ENCODE measurements at places on chromosomes 4 and X.

DNA sequence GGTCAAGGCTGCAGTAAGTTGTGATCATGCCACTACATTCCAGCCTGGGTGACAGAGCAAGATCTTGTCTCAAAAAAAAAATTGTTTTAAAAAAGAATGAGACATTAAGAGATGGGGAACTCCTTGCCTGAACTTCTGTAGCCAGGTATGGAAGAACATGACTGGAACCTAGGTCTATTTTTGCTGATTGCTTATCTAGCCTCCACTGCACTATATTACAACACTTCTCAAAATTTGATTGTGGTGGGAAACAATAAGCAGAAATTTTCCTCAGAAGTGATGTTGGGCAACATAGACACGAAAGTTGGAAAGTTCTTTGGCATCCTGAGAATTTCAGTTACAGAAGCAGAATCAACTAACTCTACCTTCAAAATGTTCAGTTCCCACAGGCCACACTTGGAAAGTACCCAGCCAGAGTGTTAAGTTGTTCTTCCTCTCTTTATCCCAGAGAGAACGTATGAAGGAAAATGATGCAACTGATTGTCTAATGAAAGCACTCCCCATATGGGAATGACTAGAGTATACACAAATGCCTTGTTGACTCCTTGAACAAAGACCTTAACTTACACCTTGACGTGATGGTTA lies 50.0 kb downstream of the LUZP4 start:
- DNase-seq = no peak

GRCh38 chrX:149469406-149469805 lies 35.7 kb downstream of the IDS start:
- DNase-seq = no peak

DNA sequence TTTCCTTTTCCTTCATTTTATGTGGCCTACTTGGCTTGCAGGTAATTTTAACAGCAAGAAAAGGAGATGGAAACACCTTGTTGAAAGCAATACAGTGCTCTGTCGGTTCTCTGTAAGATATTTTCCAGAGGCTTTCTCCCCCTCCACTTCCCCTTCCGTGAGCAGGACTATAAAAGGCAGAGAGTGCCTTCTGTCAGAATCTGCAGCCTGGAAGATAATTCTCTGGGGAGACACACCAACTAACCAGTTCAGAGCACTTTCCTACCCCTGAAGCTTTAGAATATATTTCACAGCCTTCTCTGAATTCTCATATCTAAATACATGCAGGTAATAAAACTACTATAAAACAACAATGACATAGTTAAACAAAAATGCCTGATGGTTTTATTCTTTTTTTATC lies 141.1 kb downstream of the IDS start:
- no peak for DNase-seq

DNA sequence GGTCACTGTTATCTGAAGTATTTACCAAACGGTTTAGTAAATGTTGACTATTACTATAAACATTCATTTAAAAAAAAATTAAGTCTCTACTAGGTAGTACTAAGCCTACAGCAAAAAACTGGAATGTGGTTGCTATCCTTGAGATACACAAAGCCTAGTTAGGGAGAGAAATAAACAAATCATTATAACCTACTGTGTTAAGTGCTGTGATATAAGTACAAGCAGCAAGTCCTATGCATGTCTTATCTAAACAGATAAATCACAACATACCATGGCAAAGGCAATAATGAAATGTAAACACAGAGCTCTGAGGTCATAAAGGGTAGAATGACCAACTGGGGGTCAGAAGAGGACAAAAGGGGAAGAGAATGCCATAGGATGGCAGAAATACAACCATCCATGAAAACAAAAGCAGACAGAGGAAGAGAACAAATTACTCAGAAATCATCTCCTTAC lies 92.2 kb downstream of the RNF150 start:
- no peak for DNase-seq

- no peak for DNase-seq
Measured at GRCh38 chr4:39609454-39609931, 29.2 kb downstream of the SMIM14 start.

- peak; percentile 32 for DNase-seq
Measured at GRCh38 chr4:77994194-77994721, 62.9 kb upstream of the FRAS1 start.

- no peak for DNase-seq
Measured at GRCh38 chr4:3473181-3473950, 10.3 kb downstream of the DOK7 start.

DNA sequence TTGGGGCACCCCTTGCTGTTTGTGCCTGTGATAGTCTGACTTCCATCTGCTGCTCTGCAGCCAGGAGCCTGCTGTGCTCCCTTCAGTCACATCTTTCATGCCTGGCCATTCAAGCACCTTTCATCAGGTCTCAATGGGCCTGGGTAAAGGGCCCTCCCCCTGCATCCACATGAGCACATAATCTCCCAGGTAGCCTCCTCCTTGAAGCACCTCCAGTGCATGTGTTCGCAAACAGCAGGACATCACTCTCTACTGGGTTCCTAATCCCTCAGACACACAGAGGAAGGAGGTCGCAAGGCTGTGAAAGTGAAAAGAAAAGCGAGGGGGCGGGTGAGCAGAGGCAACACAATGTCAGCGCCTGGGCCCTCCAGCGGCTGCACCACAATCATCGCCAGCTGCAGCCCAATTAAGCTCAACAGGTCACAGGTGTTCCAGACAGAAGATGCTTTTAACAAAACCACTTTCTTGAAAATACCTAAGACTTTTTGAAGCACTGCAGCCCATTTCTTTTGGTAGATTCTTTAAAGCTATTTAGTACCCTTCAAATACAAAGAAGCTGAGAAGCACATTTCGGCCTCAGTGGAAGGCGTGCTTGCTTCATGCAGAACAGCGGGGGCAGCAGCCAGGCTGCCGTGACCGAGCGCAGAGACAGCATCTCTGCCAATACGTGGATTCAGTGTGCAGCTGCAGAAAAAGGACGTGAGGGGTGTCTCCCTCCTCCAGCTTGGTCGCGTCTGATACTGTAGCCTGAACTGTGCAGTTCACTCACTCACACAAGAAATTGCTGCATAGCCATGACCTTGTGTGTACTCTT lies 92.2 kb upstream of the SPRY1 start:
- no peak for DNase-seq
